HepG2 (cell line): ENCODE measurements at places on chromosomes 12 and 14. TPM values are rescaled to one million over a fixed set of nuclear protein-coding genes. Genes with fewer than 3 reads are reported as not detected.

GRCh38 chr12:105922670-105923102, 216.1 kb downstream of the NUAK1 start:
- no peak for DNase-seq

- no peak for DNase-seq
Measured at GRCh38 chr12:94832780-94833681, 170.5 kb downstream of the NDUFA12 start.

The KRT5 gene
- total RNA-seq: not detected in 2 replicates

The RPL6 gene
- total RNA-seq: 1,551 and 2,121 TPM in 2 replicates
